ENCODE measurements at places on chromosomes 3 and 15.

- DNase-seq, result peak; percentile 52
These were observed 510.0 kb downstream of the ROBO1 start for GRCh38 chr3:79257791-79258190.

DNA sequence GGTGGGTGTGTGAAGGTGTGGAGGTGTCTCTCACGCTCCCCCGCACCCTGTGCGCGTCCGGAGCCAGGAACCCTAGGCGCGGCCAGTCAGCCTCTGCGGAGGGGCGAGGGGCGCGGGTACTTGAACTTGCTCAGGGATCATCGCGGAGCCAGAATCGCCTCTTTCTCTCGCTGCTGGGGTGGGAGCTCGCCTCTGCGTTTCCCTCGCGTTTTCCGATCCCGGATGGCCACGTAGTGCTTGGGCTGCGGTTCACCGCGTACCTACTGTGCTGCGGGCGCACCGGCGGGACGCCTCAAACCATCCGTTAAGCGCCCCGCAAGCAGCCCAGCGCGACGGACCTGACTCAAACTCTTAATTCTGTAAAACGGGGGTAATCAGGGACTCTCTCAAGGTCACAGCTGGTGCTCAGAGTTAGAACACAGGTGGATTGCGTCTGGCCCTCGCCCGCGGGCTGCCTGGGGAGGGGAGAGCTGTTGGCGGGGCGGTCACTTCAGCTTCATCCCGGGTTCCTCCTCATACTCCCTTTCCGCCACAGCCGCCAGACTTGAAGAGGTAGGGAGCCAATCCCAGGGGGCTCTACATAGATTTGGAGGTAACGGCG is 686 bp downstream of the MYRIP start:
- no peak for DNase-seq

- no peak for DNase-seq
These were observed 348.5 kb upstream of the PROK2 start for GRCh38 chr3:72133329-72134011.

DNA sequence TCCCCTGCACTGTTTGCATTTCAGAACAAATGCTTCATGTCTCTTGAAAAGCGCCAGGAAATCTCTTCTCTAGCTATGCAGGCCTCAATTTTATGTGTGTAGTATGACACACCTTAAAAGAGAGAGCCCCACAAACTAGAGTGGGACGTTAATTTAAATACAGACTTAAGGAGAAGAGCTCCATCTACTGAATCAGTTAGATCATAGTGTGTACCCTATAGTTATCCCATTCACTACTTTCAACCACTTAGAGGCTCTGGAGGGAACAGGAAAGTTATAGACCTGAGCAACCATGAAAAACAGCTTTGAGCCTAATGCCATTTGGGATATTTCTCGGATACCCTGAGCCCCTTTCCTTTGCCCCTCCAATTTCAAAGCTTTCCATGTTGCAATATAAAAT is 153.7 kb downstream of the TIGIT start:
- no peak for DNase-seq

GRCh38 chr15:34655326-34655725 is 71.9 kb upstream of the GOLGA8B start:
- no peak for DNase-seq

DNA sequence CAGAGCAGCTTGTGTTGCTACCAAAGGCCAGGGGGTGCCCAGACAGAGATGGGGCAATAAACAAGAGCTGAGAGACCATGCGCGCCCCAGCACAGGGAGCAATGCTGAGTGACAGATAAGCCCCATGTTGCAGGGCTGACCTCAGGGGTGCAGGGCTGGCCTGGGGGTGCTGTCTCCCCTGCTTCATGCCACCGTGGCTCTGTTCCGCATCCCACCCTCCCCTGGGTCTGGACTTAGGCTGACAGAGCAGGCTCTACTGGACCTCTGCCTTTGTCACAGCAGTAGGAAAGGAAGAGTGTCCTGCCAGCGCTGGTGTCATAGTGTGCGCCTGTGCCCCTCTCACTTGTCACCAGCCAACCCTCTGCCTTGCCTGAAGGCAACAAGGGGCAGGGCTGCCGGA is 67.4 kb upstream of the IQSEC1 start:
- DNase-seq, result no peak

- no peak for DNase-seq
These were observed 5.7 kb downstream of the GPR160 start for GRCh38 chr3:170043506-170043905.

DNA sequence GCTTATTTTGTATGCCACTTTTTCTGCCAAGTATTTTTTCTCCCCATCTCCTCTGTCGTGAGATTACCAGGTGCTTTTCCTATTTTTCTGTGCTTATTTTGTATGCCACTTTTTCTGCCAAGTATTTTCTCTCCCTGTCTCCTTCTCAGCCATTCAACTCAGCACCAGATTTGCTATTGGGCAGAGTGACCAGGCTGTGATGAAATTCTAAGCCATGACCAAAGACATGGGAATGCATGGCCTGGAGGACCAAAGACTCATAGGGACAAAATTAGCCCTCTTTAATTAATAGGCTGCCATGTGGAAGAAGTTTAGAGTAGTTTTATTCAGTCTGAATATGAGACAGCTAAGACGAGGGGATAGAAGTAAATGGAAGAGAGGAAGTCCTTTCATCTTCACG is 257.4 kb downstream of the SQOR start:
- DNase-seq, result no peak

GRCh38 chr3:115146418-115147328 is at the start of gene ZBTB20:
Gene ZBTB20 (minus strand): TSS chr3:115147288.
- peak; percentile 76 for DNase-seq

DNA sequence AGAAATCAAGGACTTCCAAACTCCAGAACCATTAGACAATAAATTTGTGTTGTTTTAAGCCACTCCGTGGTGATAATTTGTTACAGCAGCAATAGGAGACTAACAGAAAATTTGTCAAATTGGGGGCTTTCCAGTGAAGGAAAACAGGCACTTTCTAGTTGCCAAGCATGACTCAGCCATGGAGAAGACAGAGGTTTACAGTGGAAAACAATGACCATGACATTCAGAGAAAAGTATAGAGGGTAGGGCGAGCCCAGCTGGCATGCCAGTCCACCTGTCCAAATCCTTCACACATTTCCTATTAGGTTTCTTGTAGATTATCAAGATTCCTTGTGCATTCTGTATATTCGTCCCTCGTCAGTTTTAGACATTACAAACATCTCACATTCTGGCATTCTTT is 24.9 kb downstream of the SLCO2A1 start:
- no peak for DNase-seq

- DNase-seq, result no peak
These were observed 106.0 kb downstream of the PGPEP1L start for GRCh38 chr15:98901434-98902072.

GRCh38 chr15:40754574-40754882 is 526 bp downstream of the RMDN3 start:
- no peak for DNase-seq

GRCh38 chr15:77224352-77224751 is 153.4 kb upstream of the TSPAN3 start:
- DNase-seq, result no peak

GRCh38 chr3:195268576-195269309 is 2.2 kb downstream of the XXYLT1 start:
- no peak for DNase-seq

DNA sequence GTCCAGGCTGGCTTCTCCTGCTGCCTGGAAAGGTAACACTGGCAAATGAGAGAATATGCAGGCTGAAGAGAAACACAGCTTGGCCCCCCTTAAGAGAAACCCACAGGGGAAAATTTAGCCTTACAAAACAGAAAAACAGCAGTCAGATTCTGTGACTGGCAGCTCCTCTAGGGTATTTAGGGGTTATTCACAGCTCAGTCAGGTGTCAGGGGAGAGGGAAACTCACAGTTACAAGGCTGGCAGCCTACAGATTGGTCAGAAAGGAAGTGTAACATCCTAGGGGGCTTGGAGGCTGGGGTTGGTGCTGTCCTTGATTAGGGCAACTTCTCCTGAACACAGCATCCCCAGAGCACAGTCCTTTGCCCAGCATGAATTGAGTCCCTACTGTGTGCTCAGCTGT is 81.4 kb downstream of the SEMA5B start:
- no peak for DNase-seq

- DNase-seq, result no peak
These were observed 22.7 kb upstream of the ZNF639 start for GRCh38 chr3:179299999-179300613.

- DNase-seq, result no peak
These were observed 108.0 kb downstream of the SERPINI1 start for GRCh38 chr3:167843481-167843880.

DNA sequence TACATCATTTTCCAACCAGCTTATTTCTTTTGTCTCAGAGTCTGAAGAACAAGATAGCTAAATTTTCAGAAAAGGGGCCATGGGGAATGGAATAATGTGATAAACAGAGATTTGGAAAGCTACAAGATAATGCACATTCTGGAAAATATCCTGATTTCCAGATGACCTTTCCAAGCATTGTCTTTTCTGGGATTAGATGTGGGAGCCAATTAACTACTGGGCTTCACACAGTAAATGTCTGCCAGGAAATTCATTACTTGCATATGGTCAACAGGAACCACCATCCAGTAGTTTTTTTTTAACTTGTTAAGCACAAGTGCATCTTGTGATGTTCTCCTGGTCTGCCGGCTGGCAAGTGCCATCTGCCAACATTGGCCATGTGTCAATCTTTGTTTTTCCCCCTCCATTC is 131.1 kb upstream of the BFSP2 start:
- DNase-seq, result no peak

DNA sequence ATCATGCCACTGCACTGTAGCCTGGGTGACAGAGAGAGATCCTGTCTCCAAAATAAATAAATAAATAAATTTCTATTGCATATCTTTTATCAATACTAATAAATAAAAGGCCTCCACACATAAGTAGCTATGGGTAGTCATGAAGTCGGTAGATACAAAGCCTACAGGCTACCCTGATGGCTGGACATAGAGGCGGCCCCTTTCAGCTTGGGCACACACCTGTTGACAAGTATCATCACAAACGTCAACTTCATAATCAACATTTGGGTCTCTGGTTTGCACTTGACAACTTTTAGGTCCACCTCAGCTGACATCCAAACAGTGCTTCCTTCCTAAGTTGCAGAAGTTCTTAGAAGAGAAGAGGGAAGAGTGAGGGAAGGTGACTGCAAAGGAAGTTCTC is 53.4 kb downstream of the ITGA11 start:
- DNase-seq, result no peak

- no peak for DNase-seq
These were observed 271.4 kb downstream of the ARRDC4 start for GRCh38 chr15:98231696-98232440.

GRCh38 chr15:25244731-25245585 is 193.9 kb downstream of the UBE3A start:
- DNase-seq, result no peak

GRCh38 chr15:63833021-63833696 is 589 bp downstream of the HERC1 start:
- peak; percentile 22 for DNase-seq

DNA sequence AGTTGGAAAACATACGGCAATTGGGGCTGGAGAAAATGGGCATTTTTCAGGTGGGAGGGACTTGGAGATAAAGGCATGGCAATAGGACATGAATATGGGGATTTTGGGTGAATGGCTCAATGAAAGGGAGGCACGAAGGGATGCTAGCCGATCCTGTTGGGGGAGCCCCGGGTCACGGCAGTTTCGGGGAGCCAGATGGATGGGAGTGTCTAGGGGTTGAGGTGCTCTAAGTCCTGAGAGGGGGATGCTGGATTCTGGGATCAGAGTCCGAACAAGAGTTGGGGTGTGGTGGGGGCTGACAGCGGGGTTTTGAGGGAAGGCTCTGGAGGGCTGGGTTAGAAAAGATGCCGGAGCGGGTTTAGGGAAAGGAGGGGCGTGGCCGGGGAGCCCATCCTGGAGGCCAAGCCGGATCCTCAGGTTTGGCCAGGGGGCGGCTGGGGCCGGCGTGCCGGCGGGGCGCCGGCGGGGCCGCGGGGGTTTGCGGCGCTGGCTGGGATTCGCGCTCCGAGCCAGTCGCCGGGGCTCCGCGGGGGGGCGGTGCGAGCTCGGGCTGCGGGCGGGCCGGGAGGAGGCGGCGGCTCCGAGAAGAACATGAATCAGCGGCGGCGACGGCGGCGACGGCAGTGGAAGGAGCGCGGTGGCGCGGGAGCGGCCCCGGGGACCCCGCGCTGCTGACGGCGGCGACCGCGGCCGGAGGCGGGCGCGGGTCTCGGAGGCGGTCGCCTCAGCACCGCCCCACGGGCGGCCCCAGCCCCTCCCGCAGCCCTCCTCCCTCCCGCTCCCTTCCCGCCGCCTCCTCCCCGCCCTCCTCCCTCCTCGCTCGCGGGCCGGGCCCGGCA is at the start of gene TYRO3:
Gene TYRO3, plus strand, starts transcription at position 813 of the 839 bp plus-strand sequence. CDS start 46 bp downstream, outside the sequence.
- peak; percentile 37 for DNase-seq

DNA sequence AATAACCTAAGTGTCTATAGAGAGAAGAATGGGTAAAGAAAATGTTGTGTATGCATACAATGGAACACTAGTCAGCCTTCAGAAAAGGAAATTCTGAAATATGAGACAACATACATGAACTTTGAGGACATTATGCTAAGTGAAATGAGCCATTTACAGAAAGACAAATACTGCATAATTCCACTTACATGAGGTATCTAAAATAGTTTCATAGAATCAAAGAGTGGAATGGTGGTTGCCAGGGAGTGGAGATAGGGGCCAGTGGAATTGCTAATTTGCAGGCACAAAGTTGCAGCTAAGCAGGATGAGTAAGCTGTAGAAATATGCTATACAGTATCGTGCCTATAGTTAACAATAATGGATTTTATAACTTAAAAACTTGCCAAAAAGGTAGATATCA is 779.6 kb upstream of the ARPP21 start:
- peak; percentile 65 for DNase-seq

GRCh38 chr15:46080016-46080415 is 445.2 kb downstream of the SQOR start:
- DNase-seq, result peak; percentile 5

GRCh38 chr3:178551916-178552321 is 15.7 kb downstream of the KCNMB2 start:
- peak; percentile 70 for DNase-seq

GRCh38 chr3:133401374-133402135 is 1.7 kb downstream of the BFSP2 start:
- DNase-seq, result peak; percentile 76

- no peak for DNase-seq
These were observed 24.0 kb upstream of the MUC20 start for GRCh38 chr3:195696632-195697278.

DNA sequence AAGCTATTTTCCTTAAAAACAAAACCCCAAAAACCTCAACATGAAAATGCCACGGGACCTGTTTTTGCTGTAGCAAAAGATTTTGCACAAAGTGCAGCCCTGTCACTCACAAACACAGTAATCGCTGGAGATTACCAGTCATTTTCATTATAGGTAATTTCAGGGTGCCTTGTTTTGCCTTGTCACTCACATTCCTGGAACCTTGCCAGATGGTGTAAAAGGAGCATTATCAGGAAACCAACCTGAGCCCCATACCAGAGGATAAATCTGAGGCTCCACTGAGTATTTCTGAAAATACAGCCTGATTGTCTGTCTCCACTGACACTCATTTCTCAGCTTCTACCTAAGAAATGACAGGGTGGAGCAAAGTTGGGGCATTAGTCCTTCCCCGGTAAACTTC is 791.3 kb upstream of the LMCD1 start:
- DNase-seq, result no peak

- DNase-seq, result no peak
These were observed 262.5 kb downstream of the SCAPER start for GRCh38 chr15:76642671-76643070.

- DNase-seq, result no peak
These were observed 578.9 kb downstream of the RBMS3 start for GRCh38 chr3:29859726-29860270.
